ENCODE measurements at places on chromosomes 3 and 15.

- DNase-seq, result no peak
Observed at GRCh38 chr3:73451301-73451944, 173.3 kb downstream of the PDZRN3 start.

DNA sequence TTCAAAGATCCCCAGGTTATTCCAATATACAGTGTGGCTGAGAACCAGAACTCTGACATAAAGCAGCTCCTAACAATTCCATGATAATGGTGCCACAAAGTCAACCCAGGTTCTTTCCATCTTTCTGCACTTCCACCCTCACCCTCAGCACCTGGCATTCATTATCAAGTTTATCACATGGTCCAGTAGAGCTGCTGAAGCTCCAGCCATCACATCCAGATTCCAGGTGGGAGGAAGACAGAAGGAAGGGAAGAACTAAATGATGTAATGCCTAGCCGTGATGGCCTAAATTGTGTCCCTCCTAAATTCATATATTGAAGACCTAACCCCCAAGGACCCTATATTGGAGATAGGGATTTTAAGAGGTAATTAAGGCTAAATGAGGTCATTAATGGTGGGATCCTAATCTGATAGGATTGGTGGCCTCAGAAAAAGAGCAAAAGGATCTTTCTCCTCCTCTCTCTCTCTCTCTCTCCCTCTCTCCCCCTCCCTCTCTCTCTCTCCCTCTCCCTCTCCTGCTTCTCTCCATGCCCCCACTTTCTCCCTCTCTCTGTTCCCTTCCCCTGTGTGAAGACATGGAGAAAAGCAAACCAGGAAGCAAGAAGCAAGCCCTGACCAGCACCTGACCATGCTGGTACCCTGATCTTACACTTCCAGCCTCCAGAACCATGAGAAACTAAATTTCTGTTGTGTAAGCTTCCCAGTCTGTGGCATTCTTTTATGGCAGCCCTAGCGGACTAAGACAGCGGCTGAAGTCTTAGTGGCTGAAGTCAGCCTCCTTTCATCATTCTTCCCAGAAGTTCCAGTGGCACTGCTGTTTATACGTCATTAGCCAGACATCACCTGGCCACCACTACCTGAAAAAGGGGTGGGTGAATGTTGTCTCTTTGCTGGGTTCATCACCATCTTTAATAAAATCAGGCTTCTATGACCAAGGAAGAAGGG is 369.7 kb upstream of the PROK2 start:
- no peak for DNase-seq

DNA sequence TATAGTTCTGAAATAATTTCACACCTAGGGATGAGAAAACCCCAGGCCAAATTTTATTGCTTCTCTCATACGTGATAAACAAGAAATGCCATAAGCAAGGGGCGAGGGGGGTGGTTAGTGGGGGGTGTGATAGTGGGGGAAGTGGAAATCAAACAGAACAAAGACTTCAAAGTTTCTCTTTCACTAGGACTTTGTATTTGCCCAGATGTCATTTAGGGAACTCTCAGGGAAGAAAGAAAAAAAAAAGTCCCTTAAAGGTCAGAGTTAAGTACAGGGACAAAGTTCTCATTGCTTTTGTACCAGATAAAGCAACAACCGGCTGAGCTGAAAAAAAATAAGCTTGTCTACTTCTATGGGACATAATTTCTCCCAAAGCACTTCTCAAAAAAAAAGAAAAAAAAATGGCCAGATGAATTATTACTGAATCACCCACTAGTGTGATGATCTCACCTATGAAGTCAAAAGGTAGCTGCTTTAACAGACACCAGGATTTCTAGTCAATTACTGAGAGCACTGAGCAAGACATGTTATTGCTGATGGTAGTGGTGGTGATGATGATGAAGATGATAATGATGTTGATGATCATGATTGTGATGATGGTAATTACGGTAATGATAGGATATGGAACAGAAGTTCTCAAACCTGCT is 56.2 kb downstream of the FHIT start:
- no peak for DNase-seq

DNA sequence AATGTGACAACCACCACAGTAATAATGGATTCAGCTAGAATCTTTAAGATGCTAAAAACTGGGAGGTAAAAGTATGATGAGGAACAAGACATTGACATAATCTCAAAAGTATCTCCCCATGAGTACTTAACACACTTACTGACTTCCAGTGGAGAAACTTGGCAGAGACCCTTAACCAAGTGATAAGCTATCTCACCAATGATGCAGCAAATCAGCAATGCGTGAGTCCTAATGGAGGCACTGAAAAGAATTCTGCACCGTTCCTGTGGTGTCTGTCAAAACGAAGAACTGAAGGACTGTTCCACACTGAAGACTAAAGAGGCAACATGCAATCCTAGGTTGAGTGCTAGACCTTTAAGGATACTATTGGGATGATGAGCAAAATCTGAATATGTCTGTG is 67.9 kb upstream of the OCA2 start:
- no peak for DNase-seq

GRCh38 chr3:81425198-81425868 is 336.1 kb downstream of the GBE1 start:
- no peak for DNase-seq

DNA sequence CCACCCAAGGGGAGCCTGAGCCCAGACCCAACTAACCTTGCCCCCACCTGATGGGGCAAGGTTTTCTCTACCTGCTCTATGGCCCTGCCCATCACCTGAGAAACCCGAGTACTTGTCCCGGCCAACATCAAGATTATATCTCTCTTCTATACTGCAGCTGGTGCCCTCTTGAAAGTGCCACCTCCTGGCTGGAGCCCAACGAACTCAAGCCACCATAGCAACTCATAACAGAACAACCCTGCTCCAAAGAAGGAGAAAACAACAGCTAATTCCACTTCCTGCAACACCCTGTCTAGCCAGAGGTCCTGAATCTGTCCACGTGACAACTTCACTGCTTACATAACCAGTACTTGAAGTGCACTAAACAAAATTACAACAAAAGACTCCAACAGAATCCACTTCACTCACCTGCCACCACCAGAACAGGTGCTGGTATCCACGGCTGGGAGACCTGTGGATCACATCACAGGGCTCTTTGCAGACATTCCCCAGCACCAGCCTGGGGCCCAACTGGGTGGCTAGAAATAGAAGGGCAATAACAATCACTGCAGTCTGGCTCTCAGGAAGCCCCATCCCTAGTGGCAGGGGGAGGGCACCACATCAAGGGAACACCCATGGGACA is 49.2 kb downstream of the PIERCE2 start:
- DNase-seq, result no peak

DNA sequence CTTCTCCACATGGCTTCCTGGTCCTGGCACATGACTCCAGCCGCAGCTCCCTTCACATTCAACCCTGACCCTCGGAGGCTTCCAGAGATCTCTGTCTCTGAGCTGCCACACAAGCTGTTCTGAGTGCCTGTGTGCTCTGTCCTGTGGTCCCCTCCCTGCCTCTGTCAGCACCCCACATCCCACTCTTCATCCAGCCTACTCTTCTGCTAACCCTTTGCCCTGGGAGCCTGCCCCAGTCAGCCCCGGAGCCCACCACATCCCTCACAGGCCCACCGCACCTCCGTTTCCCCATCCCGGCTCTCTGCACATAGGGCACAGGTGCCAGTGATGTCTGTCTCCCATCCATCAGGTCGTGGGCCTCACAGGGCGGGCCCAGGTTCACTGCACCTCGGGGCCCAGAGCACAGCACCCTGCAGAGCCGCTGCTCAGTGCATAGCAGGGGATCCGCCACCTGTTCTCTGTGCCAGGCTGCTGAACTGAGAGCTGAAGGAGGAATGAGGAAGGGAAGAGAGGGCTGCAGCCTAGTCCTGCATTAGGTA is 133.6 kb downstream of the UACA start:
- DNase-seq, result no peak

DNA sequence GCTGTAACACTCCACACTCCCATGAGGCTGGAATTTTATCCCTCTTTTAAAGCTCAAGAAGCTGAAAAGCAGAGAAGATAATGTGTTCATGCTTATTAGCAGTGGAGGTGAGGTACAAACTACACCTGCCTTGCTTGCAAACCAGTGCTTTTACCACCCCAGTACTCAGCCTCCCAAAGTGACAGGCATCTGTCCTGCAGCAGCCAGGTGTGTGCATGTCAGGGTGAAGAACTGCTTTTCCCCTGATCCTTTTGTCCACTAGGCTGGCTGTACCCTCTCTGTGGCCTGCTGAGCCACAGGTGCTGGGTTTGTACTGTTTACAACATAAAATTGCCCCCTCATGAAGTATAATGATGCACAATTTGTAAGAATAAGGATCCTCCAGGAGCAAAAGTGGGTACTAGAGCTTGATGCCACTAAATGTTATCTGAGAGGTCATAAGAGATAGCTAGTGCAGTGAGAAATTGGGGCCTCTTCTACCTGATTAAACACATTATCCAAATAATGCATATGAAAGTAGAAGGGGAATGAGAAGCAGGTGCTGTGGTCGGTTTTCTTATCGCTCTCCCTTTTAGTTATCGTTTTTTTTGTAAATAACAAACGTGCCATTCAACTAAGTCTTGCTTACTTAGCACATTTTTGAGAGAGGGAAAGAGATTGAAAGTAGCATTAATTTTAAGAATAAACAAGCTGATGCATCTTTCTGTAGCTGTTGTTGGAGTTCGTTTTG is 39.2 kb upstream of the GADL1 start:
- DNase-seq, result no peak

DNA sequence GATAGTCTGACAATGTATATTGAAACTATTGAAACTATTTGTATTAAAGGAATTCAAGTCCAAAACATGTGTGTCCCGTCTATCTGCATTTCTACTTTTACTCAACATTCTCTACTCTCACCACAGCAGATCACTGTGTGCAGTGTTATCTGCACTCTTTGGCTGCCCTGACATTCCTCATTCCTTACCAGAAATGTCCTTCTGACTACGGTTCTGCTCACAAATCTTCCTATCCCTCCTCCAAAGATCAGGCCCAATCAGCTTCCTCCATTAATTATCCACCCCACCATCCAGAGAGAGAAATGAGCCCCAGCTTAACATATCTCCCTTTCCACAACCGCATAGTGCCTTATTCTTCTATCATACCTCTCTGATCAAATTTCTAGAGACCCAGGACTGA is 94.7 kb downstream of the TBL1XR1 start:
- no peak for DNase-seq

- peak; percentile 72 for DNase-seq
Observed at GRCh38 chr15:90956274-90957030, 1.8 kb downstream of the RCCD1 start.

GRCh38 chr3:124084022-124084881 is 92.3 kb upstream of the ROPN1 start:
- no peak for DNase-seq

GRCh38 chr15:65399997-65400396 is 22.2 kb upstream of the IGDCC3 start:
- DNase-seq, result no peak

GRCh38 chr3:37973246-37974054 is 17.1 kb upstream of the VILL start:
- DNase-seq, result no peak

DNA sequence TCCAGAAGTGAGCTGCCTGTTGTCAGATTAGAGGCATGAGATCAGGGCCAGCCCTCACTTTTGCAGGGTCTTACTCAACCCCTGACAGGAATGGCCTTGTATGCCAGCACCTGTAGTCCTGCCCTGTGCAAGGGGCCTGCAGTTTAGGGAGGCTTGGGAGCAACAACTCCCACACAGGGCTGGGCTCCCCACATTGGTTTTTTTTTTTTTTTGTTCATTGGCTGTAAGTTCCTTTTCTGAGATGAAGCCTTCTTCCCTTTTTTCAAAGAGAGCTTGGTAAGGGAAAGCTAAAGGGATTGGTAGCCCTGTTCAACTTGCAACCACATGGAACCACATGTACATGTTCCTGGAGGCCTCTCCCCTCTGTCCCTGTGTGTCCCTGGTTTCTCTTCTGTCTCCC is 46.4 kb downstream of the TNFAIP8L3 start:
- DNase-seq, result no peak

DNA sequence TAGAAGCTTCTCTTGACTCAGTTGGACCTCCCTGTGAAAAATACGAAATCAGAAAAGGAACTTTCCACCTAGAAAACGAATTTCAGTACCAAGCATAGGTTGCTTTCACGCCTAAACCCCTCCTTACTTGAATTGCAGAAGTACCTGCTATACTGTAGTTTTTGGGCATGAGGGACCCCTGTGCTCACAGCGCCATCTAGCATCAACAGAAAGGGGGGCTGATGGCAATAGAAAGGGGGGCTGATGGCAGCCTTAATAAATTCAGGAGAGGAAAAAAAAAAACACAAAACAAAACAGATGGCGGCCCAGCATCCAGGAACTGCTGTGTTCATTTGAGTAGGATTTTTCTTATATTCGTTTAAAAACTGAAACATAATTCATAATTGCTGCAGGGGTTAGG is 96.7 kb downstream of the NPAP1 start:
- DNase-seq, result no peak

GRCh38 chr3:19149368-19149767 is 1.1 kb downstream of the KCNH8 start:
- DNase-seq, result peak; percentile 54

DNA sequence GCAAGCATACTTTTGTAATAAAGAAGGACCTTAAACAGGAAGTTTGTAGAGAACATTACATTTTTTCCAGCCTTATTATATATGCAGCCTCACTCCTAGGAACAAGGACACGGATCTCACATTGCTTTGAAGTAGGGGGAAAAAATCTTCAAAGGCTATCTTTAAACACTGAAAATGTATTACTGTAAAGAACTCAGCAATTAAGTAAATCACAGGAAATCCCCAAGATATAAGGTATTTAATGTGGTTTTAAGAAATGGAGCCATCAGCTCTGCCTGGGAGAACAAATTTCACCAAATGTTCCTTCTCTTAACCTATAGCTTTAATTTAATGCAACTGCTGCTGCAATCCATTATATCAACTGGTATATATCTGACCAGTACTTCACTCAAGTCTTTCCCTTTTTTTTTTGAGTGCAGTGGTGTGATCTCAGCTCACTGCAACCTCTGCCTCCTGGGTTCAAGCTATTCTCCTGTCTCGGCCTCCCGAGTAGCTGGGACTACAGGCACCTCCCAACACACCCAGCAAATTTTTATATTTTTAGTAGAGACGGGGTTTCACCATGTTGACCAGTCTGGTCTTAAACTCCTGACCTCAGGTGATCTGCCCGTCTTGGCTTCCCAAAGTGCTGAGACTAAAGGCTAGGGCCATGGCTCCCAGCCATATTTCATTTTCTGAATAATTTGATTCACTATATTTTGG is 2.8 kb downstream of the BTLA start:
- DNase-seq, result no peak

GRCh38 chr3:133930341-133930933 is 34.8 kb upstream of the RAB6B start:
- peak; percentile 18 for DNase-seq

GRCh38 chr3:113912552-113913236 is 35.1 kb upstream of the ZDHHC23 start:
- peak; percentile 58 for DNase-seq

- peak; percentile 56 for DNase-seq
Observed at GRCh38 chr3:47578119-47578632, 489 bp downstream of the CSPG5 start.

Data from activated CD8-positive, alpha-beta T cell treated with anti-CD3 and anti-CD28 coated beads for 36 hours (primary cell).